ENCODE measurements at places on chromosomes 12 and 14. TPM values are rescaled to one million over a fixed set of nuclear protein-coding genes. Genes with fewer than 3 reads are reported as not detected.

GRCh38 chr12:117084405-117085317 is 14.6 kb downstream of the TESC start:
- no peak for DNase-seq

DNA sequence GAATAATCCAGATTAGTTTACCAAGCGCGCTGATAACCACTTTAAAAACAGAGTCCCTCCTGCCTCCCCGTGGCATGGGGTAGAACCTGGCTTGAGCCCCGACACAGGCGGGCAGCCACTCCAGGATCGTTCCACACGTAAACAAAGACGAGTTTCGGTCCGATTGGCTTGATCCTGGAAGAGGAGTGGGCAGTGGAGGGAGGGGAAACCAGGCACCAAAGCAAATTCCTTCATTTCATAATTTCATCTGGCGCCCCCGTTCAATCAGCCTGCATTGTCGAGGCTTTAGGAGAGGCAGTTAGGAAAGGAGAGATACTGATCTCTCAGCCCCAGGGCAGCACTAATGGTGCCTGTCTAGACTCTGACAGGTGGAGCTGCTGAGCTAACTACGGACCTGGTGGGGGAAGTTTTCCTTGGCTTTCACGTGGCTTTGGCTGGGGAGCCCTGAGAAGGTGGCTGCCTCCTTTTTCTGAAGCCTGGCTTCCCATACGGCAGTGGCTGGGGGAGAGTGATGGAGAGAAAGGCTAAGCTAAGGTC is 751 bp upstream of the GPRC5A start:
- DNase-seq: no peak

GRCh38 chr12:108975024-108975593 is 45.8 kb downstream of the SVOP start:
- DNase-seq: no peak

NANOG gene
- not detected for total RNA-seq
